ENCODE measurements at places on chromosomes 16 and 17. TPM values are rescaled to one million over a fixed set of nuclear protein-coding genes. Genes with fewer than 3 reads are reported as not detected.

The TOP2A gene
- not detected for polyA plus RNA-seq

The COPZ2 gene
- 3.9 TPM for polyA plus RNA-seq

The ALDH3A1 gene
- polyA plus RNA-seq, result not detected

The RSKR gene
- 9.8 TPM for polyA plus RNA-seq

The RNF222 gene
- not detected for polyA plus RNA-seq

The EXOC3L1 gene
- not detected for polyA plus RNA-seq

The SLFN12L gene
- not detected for polyA plus RNA-seq

The CRHR1 gene
- polyA plus RNA-seq, result 1.4 TPM

The NLRC5 gene
- 3.2 TPM for polyA plus RNA-seq
